ENCODE measurements at places on chromosomes 7 and 10.
A peak's percentile ranks its signal among the peaks of the same experiment; 100 is the strongest.

- DNase-seq: no peak
Measured at GRCh38 chr7:25517906-25518305, 289.6 kb upstream of the NPVF start.

GRCh38 chr7:89839329-89839728 lies 314.9 kb upstream of the STEAP1 start:
- DNase-seq: no peak

DNA sequence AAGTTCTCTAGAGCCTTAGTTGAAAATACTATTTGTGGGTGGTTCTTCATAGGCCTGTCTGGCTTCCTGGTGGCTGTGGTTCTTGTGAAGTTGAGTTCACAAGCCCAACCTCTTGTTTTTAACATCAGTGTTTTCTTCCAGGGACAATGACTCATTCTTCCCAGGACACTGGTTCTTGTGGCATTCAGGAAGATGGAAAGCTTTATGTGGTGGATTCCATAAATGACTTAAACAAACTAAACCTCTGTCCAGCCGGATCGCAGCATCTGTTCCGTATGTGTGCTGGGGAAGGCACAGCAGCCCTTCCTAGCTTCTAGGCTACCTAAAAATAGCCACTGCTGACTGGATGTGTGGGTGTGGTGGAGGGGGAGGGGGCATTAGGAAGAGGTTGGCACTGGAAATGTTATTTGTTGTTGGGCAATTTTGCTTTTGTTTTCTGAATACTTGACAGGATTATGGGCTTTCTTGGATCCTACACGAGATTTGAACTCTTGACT lies 3.9 kb downstream of the LSMEM1 start:
- no peak for DNase-seq

DNA sequence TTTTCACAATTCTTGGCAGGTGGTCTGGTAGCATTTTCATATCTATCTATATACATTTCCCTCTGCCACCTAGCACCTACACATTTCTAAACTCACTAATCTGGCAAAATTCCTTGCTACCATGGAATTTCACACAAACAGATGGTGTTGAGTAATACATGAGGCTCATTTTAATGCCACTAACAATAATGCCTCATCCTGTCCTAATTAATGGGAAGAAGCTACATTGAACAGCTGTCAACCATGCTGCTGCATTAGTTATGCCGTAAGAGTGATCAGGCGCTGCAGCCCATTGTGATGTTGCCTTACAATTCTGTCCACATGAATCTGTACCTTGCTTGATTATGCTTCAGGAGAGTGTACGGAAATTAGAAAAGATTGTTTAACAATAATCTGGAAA lies 23.2 kb downstream of the COL1A2 start:
- no peak for DNase-seq

- no peak for DNase-seq
Measured at GRCh38 chr7:140485500-140486265, 6.4 kb upstream of the MKRN1 start.

DNA sequence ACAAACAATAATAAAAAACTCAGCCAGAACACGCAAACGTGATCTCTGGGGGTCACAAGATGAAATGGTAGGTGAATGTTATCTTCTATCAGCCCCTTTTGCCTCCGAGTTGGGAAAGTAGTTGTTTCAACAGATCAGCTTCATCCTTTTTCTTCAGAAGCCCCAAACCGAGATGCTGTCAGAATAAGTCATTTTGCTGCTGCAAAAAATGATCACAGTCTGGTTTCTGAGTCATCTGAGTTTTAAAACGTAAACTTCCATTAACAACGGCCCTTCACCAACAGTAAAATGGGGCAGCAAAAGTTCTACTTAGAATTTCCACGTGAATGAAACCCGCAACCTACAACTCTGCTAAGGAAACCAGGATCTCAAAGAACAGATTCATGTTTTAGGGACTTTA lies 44.9 kb downstream of the JCAD start:
- DNase-seq: no peak

DNA sequence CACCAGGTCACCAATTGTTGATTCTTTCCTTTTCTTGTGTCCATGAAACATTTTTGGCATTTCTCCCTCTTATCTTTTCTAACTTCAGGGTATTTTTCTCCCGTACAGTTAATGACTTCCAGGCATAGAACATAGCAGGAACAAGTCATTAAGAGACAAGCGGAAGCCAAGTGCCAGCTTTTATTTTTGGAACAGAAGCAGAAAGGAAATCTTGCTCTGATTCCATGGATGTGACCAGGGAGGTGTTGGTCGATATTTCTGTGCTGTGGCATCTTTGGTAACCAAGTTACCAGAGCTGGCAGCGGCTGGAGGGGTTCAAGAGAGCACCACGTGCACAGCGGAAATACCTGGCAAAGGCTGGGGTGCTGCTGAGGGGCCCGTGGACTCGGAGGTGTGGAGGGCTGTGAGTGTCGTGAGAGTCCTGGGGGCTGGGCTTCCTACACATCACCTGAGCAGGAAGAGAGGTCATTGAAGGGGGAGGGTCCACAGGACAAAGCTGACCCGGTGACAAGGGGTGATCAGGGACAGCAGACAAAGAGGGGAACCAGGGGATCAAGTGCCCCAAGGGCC lies 1.8 kb downstream of the LLCFC1 start:
- DNase-seq: no peak

GRCh38 chr10:43253461-43254198 lies 13.2 kb downstream of the RASGEF1A start:
- no peak for DNase-seq

DNA sequence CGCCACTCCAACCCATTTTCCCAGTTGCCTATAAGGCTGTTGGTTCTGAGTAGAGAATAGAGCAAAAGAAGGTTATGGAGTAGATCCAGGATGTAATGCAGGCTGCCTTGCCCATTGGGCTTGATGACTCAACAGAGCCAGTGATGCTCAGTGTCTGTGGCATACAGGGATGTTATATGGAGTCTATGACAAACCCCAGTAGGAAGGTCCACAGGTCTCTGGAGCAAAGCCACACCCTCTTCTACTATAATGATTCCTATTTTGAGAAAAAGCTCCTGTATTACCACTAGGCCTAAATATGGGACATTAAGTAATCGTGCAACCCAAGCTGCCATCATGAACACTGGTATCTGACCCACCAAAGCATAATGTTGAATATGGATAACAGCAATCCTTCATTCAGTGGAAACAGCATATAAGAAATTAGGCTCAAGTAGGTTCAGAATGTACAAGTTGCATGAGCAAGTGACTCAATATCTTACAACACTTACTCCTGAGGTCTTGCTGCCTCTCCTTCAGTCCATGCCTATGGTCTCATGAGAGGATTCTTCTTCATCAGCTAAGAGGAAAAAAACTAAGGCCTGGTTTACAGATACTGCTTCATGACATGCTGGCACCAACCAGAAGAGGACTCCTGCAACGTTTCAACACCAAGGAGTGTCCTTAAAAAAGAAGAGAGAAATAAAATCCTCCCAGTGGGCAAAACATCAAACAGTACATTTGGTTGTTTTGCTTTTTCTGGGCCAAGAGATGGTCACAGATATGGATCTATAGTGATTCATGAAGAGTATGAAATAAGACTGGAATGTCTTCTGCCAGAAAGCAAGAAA lies 14.8 kb upstream of the FHIP2A start:
- DNase-seq: no peak

- no peak for DNase-seq
Measured at GRCh38 chr7:25025218-25025671, 45.3 kb upstream of the OSBPL3 start.

DNA sequence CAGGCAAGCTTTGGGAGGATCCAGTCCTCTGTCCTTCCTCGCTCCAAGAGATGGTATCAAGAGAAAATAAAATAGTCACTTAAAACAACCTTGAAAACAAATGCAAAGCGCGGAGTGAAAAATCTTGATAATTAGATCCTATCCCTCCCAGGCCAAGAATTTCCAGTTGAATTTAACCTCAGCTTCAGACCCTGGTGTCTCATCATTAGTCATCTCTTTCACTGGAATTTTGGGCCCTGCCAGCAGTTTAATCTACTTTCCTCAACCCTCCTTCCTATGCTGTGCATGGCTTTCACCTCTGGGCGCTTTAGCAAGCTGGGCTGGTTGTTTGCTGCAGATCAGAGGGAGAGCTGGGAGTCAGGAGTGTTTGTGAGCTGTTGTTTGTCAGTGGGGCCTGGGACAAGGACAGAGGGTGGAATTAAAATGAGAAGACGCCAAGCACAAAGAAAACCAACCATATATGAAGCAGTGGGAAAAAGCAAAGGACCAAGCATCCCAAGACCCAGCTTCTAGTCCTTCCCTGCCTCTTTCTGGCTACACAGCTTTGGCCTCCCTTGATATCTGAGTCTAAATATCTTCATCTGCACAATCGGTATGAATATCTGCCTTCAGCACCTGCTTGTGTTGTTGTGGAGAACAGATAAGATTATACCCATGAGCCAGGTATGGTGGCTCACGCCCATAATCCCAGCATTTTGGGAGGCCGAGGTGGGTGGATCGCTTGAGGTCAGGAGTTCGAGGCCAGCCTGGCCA lies 13.5 kb downstream of the MYOF start:
- no peak for DNase-seq

GRCh38 chr10:132121511-132121830 lies 55.7 kb downstream of the JAKMIP3 start:
- no peak for DNase-seq

GRCh38 chr10:125817337-125817946 lies 5.6 kb downstream of the UROS start:
- no peak for DNase-seq

GRCh38 chr7:98930921-98931320 lies 52.6 kb downstream of the TRRAP start:
- DNase-seq: no peak

DNA sequence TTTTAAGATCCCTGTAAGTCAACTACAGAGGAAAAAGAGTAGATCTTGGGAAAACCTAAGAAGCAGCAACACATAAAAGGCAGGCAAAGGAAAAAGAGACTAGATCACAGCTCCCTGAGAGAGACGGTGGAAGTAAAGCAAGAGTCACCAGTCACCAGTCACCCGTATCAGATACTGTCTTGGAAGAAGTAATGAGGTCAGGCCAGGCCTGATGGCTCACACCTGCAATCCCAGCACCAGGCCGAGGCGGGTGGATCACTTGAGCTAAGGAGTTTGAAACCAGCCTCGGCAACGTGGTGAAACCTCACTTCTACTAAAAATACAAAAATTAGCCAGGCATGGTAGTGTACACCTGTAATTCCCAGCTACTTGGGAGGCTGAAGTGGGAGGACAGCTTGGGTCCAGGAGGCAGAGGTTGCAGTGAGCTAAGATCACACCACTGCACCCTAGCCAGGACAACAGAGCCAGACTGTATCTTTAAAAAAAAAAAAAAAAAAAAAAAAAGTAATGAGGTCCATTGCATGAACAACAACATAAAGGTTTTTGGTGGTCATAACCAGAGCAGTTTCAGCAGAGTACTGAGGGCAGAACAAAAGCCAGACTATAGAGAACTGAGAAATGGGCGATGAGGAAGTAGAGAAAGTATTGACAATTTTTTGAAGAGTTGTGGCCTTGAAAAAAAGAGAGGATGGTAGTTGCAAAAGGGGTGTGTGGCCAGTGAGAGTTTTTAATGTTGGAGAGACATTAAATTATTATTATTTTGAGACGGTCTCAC lies 16.9 kb downstream of the ZNF713 start:
- no peak for DNase-seq

- DNase-seq: no peak
Measured at GRCh38 chr7:30349170-30349569, 64.8 kb downstream of the ZNRF2 start.

GRCh38 chr10:93376372-93377293 lies 105.5 kb downstream of the MYOF start:
- peak; percentile 46 for DNase-seq

DNA sequence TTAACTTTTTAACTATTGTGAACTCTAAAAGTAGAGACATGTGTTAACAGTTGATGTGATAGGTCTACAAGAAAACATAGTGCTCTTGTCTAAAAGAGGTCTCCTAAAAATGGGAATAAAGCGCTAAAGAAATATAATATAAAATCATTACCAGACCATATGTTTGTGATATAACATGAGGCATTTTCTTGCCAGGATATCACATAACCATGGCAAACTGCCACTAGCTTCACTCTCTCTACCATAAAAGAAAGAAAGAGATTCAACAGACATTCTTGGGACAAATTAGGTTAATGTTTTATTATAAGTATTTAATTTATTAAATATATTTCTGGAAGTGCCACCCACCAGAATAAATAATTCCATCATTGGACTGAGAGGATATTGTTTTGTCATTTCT lies 115.0 kb downstream of the TMEM26 start:
- DNase-seq: no peak

GRCh38 chr7:69808391-69808790 lies 210.1 kb downstream of the AUTS2 start:
- no peak for DNase-seq

DNA sequence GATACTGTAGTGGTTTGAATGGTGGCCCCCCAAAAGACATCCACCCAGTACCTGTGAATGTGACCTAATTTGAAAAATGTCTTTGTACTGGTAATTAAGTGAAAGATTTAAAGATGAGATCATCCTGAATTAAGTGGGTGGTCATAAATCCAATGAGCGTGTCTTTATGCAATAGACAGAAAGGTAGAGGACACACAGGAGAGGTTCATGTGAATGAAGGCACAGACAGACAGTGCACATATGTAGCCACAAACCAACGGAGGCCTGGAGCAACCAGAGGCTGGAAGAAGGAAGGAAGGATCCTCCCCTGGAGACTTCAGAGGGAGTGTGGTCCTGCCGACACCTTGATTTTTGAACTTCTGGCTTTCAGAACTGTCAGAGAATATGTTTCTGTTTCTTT lies 160.3 kb downstream of the CNTNAP2 start:
- DNase-seq: no peak

Data from NCI-H1092 (cell line).